ENCODE measurements at places on chromosomes 3 and 15.
A peak's percentile ranks its signal among the peaks of the same experiment; 100 is the strongest.

- DNase-seq: no peak
Observed at GRCh38 chr3:184639351-184639750, 72.5 kb downstream of the MAGEF1 start.

DNA sequence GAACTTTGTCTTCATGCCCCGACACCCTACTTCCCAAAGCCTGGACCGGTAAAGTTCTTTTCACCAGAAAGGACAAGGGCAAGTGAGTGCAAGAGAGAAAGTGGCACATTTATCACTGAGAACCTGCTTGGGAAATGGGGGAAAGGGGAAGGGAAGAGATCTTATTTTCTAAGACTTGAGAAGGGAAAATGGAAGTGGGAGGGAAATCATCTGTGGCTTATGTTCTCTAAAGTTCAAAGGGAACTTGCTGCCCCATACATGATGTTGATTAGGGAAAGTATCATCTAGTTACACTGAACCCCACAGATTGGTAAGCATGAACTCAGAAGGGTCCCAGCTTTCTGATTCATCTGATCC is 199.5 kb upstream of the LPP start:
- no peak for DNase-seq

DNA sequence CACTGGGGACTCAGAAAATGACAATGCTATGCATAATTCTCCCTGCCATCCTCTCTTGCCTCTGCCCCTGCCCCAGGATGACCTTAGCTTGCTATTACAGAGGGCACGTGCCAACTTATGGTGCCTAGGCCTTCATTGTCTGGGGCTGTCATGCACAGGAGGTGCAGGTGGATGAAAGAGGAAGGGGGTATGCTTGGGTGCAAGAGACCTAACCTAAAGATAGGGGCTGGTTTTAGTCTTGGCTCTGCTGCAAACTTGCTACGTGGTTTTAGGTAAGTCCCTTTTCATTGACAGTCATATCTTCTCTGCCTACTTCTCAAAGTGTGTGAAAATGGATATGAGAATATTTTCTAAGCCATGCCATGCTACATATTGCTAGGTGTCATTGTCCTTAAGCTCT is 161.3 kb downstream of the EPHB1 start:
- DNase-seq: no peak

GRCh38 chr15:98902931-98903330 is 104.7 kb downstream of the PGPEP1L start:
- DNase-seq: no peak

DNA sequence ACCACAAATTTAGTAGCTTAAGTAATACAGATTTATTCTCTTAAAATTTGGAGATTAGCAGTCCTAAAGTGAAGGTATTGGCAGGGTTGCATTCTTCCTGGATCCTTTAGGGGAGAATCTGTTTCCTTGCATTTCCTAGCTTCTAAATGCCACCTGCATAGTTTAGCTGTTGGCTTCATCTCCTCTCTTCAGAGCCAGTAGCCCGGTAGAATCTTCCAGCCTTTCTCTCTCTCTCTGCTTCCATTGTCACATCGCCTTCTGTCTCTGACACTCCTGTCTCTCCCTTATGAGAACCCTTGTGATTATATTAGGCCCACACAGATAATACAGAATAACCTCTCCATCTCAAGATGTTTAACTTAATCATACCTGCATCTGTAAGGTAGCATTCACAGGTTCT is 21.4 kb downstream of the FAM98B start:
- no peak for DNase-seq

- no peak for DNase-seq
Observed at GRCh38 chr3:120642368-120642948, 39.6 kb downstream of the HGD start.

- DNase-seq: no peak
Observed at GRCh38 chr3:64717872-64718613, 30.2 kb upstream of the ADAMTS9 start.

- DNase-seq: no peak
Observed at GRCh38 chr3:47578119-47578632, 489 bp downstream of the CSPG5 start.

GRCh38 chr3:106212665-106213222 is 343.9 kb upstream of the CBLB start:
- DNase-seq: no peak

- DNase-seq: peak; percentile 18
Observed at GRCh38 chr15:88606070-88606794, 14.9 kb upstream of the AEN start.

GRCh38 chr15:88603885-88604284 is 17.3 kb upstream of the AEN start:
- no peak for DNase-seq

- DNase-seq: no peak
Observed at GRCh38 chr15:92763459-92763858, 107.9 kb upstream of the FAM174B start.

DNA sequence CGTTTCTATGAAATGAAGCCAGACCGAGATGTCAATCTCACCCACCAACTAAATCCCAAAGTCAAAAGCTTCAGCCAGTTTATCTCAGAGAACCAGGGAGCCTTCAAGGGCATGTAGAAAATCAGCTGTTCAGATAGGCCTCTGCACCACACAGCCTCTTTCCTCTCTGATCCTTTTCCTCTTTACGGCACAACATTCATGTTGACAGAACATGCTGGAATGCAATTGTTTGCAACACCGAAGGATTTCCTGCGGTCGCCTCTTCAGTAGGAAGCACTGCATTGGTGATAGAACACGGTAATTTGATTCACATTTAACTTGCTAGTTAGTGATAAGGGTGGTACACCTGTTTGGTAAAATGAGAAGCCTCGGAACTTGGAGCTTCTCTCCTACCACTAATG is 41.9 kb upstream of the TRA2B start:
- no peak for DNase-seq

GRCh38 chr15:42011074-42011473 is 9.8 kb downstream of the PLA2G4E start:
- DNase-seq: no peak

GRCh38 chr3:23623844-23624243 is 181.9 kb upstream of the UBE2E1 start:
- no peak for DNase-seq

DNA sequence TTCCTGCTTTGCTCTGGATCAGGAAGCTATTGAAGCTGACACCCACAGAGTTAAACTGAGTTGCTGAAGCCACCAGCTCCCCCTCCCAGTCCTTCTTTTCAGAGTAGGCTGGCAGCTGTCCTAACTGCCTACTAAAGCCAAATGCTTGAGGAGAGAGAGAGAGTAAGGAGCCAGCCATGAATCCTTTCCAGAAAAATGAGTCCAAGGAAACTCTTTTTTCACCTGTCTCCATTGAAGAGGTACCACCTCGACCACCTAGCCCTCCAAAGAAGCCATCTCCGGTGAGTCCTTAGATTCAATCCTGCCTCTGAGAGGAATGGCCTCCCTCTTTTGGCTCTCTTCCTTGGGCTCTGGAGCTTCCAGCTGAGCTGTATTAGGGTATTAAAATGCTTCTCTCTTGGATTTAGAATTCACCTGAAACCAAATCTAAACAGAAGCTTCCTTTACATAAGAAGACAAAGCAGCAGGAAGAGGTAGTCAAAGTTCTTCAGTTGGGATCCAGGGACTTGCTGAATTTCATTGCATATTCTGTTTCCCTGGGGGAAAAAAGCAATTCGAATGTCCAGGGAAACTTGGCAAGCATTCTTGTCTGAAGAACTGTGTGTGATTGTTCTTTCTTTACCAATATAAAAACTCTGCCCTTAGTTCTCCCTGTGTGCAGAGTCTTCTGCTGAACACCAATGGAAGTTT is at the start of gene SLC15A2:
SLC15A2 (plus strand) TSS at position 101 of the 690 bp plus-strand sequence; CDS start at position 177, 76 bp downstream.
- DNase-seq: no peak

- no peak for DNase-seq
Observed at GRCh38 chr3:140553591-140553990, 124.3 kb upstream of the TRIM42 start.

GRCh38 chr3:124960105-124960504 is 25.6 kb upstream of the MUC13 start:
- DNase-seq: no peak

- DNase-seq: no peak
Observed at GRCh38 chr3:174533286-174533685, 325.8 kb upstream of the NAALADL2 start.

- DNase-seq: no peak
Observed at GRCh38 chr3:151925419-151925818, 52.0 kb downstream of the SUCNR1 start.

- no peak for DNase-seq
Observed at GRCh38 chr3:117611211-117611610, 901.6 kb downstream of the TUSC7 start.

DNA sequence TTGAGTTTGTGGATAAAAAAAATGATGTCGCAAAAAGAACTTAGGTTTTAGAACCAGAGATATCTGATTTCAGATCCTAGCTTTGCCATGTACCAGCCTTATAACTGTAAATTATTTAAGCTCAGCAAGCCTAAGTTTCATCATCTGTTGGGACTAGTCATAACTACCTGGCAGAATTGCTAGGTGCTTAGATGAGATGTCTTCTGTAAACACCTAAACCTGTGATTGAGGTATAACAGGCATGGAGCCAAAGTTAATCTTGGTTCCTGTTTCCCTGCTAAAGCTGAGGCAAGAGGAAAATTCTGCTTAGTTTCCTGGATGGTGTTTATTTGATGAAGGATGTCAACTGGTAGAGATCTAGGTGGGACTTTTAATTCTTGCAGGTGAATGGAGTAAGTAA is 331.3 kb upstream of the RBMS3 start:
- DNase-seq: no peak

- no peak for DNase-seq
Observed at GRCh38 chr3:120393761-120394160, 44.6 kb upstream of the LRRC58 start.

GRCh38 chr3:184663756-184664155 is 48.1 kb downstream of the MAGEF1 start:
- DNase-seq: no peak

GRCh38 chr3:58049143-58049785 is 41.0 kb downstream of the FLNB start:
- no peak for DNase-seq

DNA sequence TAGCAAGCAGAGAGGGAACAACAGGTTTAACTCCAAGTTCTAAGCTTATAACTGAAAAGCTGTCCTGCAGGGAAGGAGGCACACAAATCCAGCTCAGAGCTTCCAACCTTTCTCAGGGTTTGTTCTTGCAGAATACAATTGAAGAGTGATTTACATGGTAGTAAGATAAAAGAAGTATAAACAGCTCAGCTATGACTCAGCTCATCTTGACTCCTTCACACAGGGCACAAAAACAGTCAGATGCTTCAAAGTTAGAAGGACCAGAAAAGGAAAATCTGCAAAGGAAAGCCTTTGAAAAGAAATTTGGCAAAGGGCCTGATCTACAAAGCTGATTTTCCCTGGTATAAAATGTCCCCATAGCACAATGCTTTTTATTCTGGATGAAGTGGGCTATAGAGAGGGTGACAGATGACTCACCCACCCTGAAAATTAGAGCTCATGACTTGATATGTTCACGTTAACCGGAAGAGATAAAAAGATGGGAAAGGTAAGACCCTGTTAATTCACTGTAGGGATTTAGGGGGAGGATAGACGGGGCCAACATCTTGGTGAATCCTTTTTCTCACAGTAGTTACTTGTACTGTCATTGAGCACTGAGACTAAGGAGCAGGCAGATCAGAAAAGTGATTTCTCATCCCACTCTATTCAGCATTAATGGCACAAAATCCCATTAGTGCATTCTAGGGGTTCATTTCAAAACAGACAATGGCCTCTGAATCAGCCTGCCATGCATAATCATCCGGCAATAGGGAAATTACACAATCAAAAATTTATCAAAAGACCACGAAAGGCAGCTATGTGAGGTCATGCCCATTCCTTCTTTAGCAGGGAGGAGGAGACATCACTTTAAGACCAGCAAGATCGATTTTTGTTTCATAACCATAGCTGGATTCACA is 143.5 kb downstream of the GAP43 start:
- no peak for DNase-seq

- no peak for DNase-seq
Observed at GRCh38 chr3:196164576-196164975, 46.6 kb downstream of the ZDHHC19 start.

DNA sequence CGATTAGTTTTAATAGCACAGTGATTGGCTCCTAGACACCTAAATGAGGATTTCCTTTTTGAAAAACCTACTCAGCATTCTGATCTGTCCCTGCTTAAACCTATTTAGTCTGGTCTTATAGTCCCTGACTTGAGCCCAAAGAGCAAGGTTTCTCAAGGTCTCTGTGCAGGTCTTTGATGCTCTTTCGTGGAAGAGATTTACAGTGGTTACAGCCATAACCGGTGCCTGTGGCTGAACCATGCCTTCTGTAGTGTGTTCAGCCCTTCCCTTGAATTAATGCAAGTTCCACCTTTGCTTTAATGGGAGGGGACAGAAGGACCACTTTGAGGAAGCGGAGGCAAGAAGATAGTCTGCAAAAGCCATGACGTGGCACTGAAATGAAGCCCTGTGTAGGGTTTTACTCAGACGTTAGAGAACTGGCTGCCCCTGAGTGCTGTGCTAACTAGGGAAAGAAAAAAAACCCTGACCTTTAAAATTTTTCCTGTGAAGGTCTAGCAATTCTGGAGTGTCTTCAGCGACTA is 43.0 kb downstream of the ZBTB38 start:
- no peak for DNase-seq

GRCh38 chr3:16362770-16363169 is 97.8 kb downstream of the OXNAD1 start:
- no peak for DNase-seq

- DNase-seq: no peak
Observed at GRCh38 chr3:177976241-177976640, 560.0 kb upstream of the KCNMB2 start.

DNA sequence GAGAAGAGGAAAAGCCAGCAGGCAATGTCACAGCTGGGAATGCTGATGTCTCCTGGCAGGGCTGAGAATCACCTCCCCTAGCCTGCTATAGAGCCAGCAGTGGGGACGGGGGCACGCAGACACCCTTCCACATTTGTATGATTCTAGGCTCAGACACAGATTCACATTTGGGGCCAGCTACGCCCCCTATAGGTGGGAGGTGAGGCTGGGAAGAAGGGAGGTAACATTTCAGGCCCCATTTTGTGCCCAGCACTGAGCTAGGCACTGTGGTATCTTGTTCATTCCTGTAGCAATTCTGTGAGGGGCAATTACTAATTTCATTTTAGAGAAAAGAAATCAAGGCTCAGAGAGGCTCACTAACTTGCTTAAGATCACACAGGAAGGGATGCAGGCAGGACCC is 15.9 kb upstream of the ACAD9 start:
- DNase-seq: no peak

- no peak for DNase-seq
Observed at GRCh38 chr3:99536555-99537314, 101.7 kb upstream of the COL8A1 start.
